Right kidney (tissue), 9 donors: ENCODE measurements at places on chromosomes 7 and 10.
A peak's percentile ranks its signal among the peaks of the same experiment; 100 is the strongest.

GRCh38 chr10:53664282-53665019 lies 891.9 kb upstream of the MBL2 start:
- peak; percentile 48 for DNase-seq

- DNase-seq: no peak
Measured at GRCh38 chr10:70323697-70324338, 40.0 kb upstream of the NPFFR1 start.

DNA sequence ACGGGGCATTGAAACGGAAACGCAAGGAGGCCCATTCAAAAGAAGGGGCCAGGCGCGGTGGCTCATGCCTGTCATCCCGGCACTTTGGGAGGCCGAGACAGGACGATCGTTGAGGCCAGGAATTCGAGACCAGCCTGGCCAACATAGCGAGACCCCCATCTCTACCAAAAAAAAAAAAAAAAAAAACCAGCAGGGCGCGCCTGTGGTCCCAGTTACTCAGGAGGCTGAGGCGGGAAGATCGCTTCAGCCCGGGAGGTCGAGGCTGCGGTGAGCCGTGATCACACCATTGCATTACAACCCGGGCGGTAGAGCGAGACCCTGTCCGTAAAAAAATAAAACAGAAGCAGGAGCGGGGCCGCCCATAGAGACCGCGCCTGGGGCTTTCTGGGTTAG lies 396 bp downstream of the PSMG3 start:
- no peak for DNase-seq

- no peak for DNase-seq
Measured at GRCh38 chr7:157516311-157516710, 179.5 kb downstream of the DNAJB6 start.

- no peak for DNase-seq
Measured at GRCh38 chr7:157687158-157687557, 350.4 kb downstream of the DNAJB6 start.

DNA sequence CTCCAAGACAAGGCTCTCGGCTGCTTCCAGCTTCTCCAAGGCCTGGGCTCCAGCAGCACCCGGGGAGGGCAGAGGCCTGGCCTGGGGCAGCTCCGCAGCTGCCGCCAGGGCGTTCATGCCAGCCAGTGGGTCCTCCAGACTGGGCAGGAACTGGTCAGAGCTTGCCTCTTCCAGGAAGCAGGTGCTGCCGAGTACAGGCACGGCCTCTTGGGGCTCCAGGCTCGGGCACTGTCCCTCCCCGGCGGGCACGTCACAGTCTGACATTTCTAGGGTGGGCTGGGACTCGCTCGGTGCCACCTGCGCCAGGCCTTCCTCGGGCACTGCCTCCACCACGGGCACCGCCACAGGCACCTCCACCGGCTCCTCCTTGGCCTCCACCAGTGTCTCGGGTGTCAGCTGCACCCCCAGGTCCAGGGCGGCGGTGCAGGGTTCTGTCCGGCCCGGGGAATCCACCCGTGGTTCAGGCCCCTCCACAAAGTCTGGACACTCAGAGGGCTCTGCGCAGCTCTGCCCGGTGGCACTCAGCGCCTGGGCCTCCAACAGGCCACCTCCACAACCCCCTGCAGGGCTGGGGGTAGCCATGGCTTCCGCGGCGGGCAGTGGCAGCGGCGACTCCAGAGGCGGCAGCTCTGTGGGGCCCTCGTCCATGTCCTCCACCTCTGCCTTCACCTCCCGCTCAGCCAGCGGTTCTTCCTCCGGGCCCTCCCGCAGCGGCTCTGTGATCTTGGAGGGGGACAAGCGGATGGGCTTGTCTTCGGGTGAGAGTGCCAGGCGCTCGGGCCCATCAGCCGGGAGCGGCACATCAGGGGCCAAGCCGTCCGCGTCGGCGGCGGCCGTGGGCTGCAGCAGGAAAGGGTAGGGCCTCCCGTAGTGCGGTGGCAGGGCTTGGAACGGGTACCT lies 52.9 kb downstream of the TNRC18 start:
- no peak for DNase-seq

DNA sequence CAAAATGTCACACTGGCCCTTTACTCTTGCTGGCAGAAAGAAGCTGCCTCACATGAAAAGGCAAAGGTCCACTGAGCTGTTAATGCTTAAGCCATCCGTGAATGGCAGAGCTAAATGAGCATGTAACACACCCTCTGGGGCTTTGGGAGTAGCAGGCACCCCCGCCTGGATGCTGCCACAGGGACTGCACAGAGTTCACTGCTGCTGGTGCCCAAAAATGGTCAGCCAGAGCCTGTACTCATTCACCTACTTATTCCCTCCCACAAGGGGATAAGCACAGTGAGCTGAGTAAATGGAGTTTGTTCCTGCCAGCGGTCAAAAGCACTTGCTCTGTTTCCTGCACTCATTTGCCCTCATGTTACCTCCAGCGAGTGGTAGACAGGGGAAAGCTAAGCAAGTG lies 374.0 kb upstream of the STEAP1 start:
- peak; percentile 3 for DNase-seq

DNA sequence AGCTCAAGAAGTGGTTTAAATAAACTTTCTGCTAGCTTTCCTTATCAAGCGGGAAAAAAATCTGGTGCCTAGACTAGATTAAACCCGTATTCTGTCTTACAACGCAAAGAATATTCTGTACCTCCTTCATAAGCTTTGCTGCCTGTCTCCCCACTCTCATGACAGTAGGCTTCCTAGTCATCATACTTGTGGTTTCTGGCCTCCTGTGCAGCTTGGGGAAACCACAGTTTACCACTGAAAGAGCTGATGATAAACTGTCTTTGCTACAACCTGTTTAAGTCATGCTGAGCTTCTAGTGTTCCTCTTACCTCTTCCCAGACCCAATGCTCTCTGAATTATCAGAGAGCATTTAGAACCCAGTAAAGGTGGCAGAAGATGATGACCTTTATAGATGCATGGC lies 55.0 kb downstream of the PODXL start:
- no peak for DNase-seq

DNA sequence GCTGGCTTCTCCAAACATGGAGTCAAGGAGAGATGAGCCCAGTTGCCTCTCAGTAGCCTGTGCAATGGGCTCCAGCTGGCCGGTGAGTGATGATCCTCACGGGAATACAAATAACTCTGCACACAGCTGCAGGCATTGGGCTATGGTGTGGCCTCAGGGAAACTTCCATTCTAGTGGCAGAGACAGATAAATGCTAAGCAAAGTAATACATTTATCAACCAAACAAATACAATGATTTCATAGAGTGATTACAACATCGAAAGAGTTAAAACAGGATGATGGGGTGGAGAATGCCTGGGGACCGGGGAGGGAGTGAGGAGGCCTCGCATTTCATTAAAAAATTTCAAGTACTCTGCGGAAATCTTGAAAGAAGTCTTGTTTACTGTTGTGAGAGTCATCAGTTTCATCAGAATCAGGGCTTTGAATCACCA lies 15.0 kb upstream of the AKR1B1 start:
- no peak for DNase-seq

DNA sequence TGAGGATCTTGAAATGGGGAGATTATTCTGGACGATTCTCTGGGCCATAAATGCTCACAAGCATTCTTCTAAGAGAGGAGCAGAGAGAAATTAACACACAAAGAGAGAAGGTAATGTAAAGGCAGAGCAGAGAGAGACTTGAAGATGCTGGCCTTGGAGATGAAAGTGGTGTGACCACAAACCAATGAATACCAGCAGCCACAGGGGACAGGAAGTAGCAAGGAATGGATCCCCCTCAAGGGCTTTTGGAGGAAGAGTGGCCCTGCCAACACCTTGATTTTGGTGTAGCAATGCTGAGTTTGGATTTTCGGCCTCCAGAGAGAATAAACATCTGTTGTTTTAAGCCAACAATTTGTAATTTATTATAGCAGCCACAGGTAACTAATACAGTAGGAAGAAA lies 1155.6 kb downstream of the TYW1 start:
- DNase-seq: no peak
